ENCODE measurements at places on chromosomes 11 and 22.

DNA sequence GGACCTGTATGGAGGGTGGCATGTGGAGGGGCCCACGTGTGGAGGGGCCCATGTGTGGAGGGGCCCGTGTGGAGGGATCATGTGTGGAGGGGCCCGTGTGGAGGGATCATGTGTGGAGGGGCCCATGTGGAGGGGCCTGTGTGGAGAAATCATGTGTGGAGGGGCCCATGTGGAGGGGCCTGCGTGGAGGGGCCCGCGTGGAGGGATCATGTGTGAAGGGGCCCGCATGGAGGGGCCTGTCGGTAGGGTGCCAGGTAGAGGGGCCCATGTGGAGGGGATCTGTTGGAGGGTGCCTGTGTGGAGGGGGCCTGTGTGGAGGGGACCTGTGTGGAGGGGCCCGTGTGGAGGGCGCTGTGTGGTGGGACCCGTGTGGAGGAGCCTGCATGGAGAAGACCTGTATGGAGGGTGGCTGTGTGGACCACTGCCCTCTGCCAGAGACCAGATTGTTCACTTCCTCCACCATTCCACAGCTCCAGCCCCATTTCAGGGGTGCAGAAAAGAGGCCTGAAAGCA is 47.0 kb downstream of the IGLL5 start:
- DNase-seq, result no peak

GRCh38 chr11:110513846-110514437 is 84.2 kb downstream of the FDX1 start:
- DNase-seq, result no peak

- no peak for DNase-seq
These were observed 50.8 kb downstream of the PISD start for GRCh38 chr22:31611061-31611760.

- DNase-seq, result no peak
These were observed 501.7 kb downstream of the INSC start for GRCh38 chr11:15616130-15617105.

DNA sequence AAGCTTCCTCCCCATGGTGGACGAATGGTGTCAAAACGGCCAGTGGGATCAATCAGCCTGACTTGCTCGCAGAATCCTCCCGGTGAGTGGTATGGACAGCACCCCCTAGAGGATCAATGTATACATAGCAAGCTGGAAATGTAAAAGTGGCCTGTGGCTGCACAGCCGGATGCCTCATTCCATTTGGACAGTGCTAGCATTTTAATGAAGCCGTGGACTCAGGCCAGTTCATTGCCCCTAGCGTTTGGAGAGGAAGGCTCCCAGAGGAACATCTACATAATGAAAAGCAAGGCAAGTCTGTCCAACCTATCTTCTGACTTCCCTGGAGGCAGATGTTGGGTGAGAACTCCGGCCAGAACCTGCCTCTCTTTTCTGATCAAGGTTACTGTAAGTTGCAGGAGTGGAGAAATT is 942.3 kb downstream of the NTM start:
- DNase-seq, result no peak

DNA sequence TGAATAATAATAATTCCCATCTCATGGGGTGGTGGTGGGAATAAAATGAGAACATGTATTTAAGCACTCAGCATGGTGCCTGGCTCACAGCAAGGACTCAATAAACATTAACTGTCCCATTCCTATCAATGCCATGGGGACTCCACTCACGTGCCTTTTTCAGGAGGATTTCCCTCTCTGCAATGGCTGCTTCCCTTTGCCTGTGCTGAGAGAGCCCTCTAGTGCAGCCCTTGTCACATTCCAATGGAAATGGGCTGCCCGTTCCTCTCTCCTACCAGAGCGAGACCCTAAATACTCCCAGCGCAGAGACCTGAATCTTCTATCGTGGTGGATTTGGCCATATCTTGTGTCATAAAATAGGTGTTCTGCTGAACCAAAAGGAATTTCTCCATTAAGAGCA is 621.5 kb upstream of the B3GAT1 start:
- DNase-seq, result no peak

GRCh38 chr11:20020198-20020597 is 140.1 kb downstream of the DBX1 start:
- DNase-seq, result no peak

DNA sequence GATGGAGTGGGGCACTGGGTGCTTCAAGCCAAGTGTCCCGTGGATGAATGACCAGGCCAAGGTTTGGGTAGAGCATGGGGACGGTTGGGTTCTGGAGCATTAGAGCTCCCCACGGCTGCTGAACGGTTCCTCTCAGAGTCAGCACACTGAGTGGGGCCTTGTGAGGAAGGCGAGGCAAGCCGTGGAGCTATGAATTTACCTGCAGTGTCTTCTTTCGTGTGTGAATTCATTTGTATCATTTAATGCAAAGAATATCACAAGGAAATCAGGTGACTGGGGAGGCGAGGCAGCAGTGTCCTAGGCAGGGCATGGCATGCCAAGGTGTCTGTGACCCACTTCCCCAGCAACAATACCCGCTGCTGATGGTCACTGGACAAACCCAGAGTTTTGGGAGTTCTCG is 343.5 kb upstream of the B3GAT1 start:
- no peak for DNase-seq

DNA sequence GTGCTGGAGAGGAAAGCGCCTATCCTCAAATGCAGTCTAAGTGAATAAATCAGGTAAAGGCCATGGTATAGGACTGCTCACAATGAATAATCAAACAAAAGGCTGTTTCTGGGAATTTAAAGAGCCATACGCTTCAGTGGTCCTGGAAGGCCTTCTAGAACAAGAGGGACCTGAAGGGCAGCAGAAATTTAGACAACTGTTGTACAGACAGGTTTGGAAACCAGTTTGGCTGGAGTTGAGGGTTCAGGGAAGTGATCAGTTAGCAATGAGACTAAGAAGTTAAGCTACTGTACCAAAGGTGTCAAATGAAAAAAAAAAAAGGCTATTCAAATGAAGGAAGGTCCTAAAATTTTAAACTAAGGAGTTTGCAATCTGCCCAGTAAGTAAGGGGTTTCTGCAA is 56.6 kb upstream of the SCUBE2 start:
- no peak for DNase-seq

DNA sequence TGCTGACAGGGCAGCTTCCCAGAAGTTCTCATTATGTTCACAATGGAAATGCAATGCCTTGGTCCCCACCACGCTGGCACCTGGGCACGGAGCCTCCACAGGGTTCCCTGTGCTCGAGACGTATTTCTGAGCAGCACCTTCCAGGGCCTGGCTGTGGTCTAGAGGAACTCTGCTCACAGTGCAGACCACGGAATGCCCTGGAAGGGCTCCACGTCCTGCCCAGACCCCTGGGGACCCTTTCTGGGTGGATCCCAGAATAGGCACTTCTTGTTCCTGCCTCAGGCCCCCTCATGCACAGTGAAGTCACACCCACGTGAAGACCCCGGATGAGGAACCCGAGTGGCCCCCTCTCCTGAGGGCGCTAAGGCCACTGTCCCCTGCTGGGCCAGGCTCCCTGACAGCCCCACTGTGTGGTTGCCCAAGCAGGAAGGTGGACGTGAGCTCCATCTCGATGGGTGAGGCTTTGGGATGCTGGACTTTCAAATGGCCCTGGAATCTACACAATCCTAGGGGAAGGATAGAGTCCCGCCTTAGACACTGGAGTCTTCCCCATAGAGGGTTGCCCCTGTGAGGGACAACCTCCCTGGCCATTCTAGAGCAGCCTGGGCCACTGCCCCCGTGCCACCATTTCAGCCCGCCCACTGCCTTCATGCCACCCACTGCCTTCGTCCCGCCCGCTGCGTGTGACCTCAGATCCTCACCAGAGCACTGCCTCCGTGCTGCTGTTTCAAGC is 1106.8 kb downstream of the BRD1 start:
- DNase-seq, result no peak

GRCh38 chr22:27859336-27859735 is 57.8 kb upstream of the MN1 start:
- DNase-seq, result no peak

DNA sequence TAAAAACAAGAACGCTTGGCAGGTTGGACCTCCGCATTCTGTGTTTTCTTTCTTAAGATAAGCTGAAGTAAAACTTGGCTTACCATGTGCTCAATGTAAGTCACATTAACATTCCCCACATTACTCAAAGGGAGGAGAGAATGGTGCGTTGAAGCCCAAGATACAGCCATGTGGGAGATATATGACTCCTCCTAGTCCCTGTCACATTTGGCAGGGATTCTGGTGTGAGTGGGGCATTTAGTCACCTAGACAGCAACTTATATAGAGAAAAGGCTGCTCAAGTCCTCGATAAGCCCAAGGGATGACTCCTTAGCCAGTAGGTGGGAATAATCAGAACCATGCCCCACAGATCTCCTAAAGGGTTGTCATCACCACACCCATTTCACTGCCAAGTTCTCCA is 4.6 kb downstream of the PRSS23 start:
- no peak for DNase-seq

- no peak for DNase-seq
These were observed 865 bp upstream of the ZNF280A start for GRCh38 chr22:22520667-22521602.

- no peak for DNase-seq
These were observed 14.5 kb downstream of the ACP2 start for GRCh38 chr11:47233989-47234668.

DNA sequence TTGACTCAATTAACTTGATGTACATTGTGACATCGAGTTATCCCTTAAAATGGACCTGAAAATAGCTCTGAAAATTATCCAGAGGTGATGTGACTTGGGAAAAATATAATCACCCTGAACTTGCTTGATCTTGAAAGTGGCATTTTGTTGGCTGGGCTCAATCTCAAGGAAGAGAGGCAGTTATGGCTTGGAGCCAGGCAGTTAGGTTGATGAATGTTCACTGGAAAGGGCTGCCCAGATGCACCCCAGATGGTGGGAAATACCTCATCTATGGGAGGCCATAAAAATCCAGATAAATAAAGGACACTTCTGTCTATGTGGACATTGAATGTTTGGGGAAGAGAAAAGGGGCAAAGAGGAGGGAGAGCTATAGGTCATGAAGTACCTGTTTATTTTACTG is 55.7 kb upstream of the OR5AN1 start:
- no peak for DNase-seq

GRCh38 chr22:43988960-43989359 is 33.7 kb downstream of the SAMM50 start:
- DNase-seq, result no peak

- no peak for DNase-seq
These were observed 5.6 kb upstream of the EEF1G start for GRCh38 chr11:62579252-62579651.

GRCh38 chr22:39514373-39514973 is 5.9 kb upstream of the ATF4 start:
- no peak for DNase-seq

GRCh38 chr22:46484861-46485595 is 52.4 kb downstream of the CELSR1 start:
- no peak for DNase-seq

DNA sequence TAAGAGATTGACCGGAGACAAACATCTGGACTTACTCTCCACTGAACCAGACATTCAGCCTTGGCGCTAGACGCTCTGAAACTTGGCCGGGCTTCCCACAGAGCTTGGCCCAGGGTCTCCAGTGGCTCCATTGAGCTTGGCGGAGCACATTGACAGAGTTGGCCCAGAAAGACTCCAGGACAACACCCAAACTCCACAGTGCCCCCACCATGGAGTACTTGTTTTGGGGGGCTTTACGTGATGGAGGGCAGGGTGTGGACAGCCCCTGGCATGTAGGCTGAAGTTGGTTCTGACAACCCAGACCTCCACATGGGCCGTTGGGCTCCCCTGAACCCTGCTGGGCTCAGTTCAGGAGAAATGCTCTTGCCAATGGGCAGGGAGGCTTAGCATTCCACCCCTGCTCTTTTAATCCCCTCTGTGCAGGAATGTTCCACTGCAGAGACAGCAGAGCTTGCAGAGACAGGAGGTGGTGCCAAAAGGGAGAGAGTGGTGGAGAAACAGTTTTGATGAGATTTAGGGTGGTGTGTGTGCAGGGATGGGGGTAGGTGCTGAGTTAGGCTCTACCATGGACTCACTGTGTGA is 102.4 kb upstream of the TIMP3 start:
- DNase-seq, result no peak

DNA sequence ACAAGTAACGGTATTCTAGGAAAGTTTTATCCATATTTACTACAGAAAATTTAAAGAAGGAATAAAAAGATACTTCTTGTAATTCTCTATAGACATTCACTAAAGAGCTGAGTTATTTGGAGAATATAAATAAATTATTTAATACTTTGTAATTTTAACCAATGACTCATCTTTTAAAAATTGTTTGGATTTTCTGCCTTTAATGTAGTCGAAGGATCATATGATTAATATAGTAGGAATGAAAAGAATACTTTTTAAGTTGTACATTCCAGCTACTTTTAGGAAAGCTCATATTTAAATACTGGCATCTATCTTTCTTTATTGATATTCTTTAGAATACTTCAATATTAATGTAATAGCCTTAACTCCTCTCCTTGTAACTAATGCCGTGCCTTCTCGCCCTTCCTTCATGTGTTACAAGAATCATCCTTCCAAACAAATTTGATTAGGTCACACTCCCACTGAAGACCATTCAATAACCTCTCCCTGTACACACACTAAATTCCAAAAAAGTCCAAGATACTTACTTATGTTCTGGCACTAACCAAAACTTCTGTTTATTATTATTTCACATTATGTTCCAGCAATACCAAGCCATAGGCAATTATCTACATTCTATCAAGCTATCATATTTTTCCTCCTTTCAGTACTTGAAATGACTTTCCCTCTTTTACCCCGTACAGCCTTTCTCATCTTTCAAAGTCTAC is 501.9 kb downstream of the CNTN5 start:
- no peak for DNase-seq

GRCh38 chr11:62088331-62088933 is 35.4 kb upstream of the INCENP start:
- DNase-seq, result no peak

GRCh38 chr11:1521382-1522080 is 35.0 kb upstream of the MOB2 start:
- no peak for DNase-seq

- DNase-seq, result no peak
These were observed 18.9 kb upstream of the RFPL3 start for GRCh38 chr22:32338757-32339156.

- DNase-seq, result no peak
These were observed 237.5 kb downstream of the MIAT start for GRCh38 chr22:26894766-26895485.
